SK-MEL-5 (cell line): ENCODE measurements at places on chromosomes 3 and 15.

GRCh38 chr3:160401291-160402095, 2.0 kb downstream of the SMC4 start:
- peak; percentile 54 for DNase-seq

- DNase-seq: no peak
Observed at GRCh38 chr15:48643206-48643605, 2.3 kb downstream of the FBN1 start.

DNA sequence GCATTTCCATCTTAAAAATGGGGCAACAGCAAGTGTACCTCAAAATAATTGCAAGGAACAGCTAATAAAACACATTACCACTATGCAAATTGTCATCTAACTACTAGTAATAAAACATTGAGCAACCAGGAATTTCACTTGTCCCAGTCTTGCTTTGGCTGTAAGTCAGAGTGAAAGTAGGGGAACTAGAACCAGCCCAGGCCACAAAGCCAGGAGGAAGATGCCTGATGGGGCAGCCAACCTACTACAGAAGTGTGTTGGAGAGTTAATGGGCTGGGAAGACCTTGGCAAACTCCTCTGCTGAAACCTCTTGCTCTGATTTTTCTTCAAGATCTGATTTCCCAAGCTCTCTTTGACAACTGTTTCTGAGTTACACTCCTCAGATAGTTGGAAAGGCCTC, 40.2 kb upstream of the LPP start:
- DNase-seq: no peak

GRCh38 chr3:49120096-49120437, 556 bp downstream of the USP19 start:
- DNase-seq: no peak
